NCI-H1694 (cell line): ENCODE measurements at places on chromosomes 4 and X.
A peak's percentile ranks its signal among the peaks of the same experiment; 100 is the strongest.

- peak; percentile 8 for DNase-seq
Measured at GRCh38 chrX:50081282-50081889, 119.4 kb downstream of the AKAP4 start.

DNA sequence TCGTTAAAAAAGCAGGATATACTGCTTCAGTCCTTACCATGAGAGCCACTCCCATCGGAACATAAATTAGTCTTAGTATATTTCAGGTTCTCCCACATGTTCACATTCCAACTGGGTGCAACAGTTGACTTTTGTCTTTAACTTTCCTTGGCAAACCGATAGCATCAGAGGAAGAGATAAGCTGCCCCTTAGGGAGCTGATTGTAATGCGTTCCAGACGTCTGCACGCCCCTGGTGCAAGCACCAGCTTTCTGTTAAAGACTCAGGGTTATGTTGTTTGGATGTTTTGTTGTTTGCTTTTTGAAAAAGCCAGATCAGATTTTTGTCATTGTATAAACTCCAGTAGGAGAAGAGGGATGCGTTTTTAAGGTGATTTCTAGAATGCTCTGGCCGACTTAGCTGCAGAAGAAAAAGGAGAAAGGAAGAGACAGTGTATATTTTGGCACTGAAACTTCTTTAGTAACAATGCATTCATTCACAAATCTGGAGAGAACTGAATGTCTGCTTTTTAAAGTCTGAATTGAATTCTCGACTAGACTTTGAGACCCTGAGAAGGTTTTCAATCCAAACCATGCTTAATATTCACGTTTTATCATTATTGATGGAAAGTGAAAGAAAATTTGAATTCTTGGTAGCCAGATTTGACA lies 160.9 kb downstream of the CBR4 start:
- no peak for DNase-seq

DNA sequence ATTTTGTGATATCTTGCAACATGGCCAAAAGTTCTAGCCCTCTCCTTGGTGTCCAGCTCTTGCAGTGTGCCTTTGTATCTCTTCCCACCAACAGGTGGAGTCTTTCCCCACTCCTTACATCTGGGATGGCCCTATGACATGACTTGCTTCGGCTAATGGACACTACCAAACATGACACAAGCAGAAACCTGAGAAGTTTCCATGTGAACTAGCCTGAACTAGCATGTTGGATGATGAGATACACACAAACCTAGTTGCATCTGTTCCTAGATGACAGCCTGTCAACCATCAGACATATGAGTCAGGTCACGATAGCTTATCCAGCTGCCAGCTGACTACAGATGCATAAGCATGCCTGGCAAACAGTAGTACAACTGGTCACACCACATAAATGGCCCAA lies 207.5 kb upstream of the FTHL17 start:
- DNase-seq, result no peak

- no peak for DNase-seq
Measured at GRCh38 chrX:18931972-18932371, 51.9 kb downstream of the PHKA2 start.

- no peak for DNase-seq
Measured at GRCh38 chr4:55733932-55734331, 85.7 kb upstream of the EXOC1L start.

DNA sequence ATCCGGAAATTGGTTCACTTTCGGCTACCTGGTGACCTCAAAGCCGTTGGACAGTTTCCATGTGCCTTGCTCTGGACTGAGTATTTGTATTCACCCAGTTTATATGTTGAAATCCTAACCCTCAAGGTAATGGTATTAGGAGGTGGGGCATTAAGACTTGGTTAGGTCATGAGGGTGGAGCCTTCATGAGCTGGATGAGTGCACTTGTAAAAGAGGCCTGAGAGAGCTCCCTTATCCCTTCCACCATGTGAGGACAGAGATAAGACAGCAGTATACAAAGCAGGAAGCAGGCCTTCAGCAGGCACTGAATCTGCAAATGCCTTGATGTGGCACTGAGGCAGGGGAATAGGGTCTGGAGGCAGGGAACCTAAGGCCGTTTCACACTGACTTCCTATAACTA lies 5.3 kb upstream of the OPHN1 start:
- no peak for DNase-seq

- DNase-seq, result no peak
Measured at GRCh38 chr4:2814627-2815270, 21.9 kb downstream of the SH3BP2 start.

GRCh38 chr4:93319041-93319440 lies 509.5 kb upstream of the ATOH1 start:
- DNase-seq, result no peak

DNA sequence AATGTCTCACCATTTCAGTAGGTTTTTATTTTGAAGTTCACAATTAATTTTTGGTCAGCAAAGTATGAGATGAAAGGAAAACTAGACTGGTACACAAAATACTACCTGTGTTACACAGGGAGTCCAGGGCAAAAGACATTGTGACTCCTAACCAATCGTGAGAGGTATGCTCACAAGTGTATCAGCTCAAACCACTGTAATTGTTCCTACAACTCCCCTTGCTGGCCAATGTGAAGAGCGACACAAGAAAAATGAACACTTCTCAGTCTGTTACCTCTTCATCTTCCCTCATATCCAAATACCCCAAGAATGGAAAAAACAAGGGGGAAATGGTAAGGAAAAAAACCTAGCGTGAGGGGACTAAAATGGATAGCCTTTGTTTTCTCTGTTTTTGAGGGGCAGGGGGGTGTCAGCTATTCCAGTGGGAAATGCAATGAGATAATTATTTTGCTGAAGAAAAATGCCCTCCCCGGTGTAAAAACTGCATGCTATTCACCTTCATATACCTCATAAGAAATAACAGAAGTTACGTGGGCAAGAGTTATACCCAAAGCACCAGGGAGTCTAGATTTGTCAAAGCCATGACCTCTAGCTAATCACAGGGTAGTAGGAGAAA lies 30.6 kb upstream of the NSUN7 start:
- DNase-seq, result no peak

GRCh38 chr4:95675623-95676022 lies 126.8 kb upstream of the UNC5C start:
- DNase-seq, result no peak

GRCh38 chr4:127623797-127624083 lies 9.0 kb upstream of the INTU start:
- DNase-seq, result no peak

DNA sequence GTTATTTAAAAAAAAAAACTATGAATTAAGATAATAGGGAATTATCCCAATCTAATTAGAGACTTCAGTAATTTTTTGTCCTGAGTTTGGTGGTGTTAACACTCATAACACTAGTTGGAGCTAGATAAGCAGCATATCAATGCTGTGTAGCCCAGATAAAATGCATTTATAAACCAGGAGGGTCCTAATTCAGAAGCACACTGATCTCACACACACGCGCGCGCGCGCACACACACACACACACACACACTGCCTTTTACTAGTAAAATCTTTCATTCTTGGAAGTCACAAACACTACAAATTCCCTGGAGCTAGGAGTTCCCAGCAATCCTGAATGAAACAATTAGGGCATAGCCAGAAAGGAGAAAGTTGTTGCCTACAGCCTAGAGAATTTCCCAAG lies 3.2 kb downstream of the UNC5C start:
- DNase-seq, result no peak

DNA sequence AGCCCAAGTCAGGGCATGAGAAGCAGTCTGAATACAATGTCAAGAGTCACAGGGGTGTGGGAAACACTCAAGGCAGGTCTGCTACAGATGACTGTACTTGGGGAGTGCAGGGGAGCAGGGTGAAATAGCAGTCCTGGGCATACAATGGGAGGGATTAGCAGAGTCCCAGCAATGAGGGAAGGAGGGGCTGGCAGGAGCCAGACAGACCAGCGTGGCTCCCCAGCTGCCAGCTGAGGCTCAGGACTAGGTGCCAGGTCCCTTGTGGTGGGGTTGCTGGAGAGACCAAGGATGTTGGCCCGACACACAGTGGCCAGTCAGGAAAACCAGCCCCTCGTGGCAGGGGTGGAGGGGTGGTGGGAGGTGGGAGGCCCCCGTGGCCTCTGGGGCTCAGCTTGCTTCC lies 86.6 kb downstream of the RTL5 start:
- DNase-seq, result no peak

DNA sequence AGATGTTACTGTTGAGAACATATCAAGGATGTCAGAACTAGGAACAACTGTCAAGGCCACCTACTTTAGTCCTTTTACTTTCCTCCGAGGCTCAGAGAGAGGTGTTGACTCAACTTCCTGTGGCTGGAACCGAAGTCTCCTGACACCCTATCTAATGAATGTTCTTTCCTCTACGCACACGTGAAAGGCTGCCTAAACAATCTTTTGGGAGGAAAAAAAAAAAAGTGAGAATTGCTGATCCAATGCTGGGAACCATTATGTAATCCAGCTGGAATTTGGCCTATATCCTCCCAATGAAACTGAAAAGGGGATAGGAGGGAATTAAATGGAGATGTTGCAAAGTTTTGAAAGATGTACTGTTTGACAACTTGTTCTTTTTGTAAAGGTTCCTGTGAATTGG lies 8.3 kb upstream of the MAP7D3 start:
- DNase-seq, result no peak

DNA sequence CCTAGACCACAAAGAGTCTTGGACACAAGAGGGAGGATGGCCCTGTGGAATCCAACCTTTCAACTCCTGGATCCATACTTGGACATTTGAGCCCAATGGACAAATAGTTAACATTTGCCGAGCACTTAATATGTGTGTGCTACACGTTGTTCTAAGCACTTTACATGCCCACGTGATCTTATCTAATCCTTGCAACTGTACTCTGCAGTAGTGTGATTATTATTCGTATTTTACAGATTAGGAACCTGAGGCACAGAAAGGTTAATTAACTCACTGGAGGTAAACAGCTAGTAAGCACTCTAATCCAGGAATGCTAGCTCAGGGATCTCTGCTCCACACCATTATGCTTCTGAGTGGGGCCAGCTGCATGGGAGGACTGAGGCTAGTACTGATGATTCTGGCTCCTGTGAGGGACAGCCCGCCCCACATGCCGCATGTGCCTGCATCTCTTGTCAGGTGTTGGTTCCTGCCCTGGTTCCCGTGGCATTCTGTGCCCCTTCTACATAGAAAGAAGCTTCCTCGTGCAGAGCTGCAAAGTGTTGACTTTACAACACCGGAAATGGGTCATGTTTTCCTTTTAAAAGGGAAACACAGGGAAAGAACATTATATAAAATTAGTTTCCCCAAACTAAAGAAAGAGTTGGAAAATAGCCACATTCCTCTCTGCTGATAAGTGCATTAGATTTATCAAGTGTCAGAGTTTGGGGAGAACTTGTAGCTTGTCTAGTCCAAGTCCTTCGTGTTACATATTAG lies 34.8 kb downstream of the PLAC1 start:
- DNase-seq, result no peak

- no peak for DNase-seq
Measured at GRCh38 chr4:25085671-25086070, 54.9 kb upstream of the LGI2 start.

GRCh38 chrX:43592597-43592996 lies 63.5 kb upstream of the MAOA start:
- DNase-seq, result no peak

DNA sequence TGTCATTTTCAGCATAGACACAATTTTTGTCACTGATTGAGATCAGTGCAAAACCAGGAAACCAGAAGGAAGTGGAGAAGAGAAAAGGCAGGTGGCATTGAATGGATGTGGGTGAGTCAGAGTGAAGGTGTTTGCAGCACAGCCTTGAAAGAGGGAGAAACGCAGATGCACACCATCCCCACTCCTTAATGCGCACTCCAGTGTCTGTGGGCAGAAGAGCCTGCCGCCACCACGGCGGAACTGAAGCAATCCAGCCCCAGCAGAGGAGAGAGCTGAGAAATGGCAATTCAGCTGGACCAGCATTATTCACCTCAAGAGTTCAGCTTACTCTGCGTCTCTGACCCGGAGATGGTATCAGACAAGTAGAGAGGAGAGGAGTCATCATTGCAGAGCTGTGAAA lies 393.1 kb upstream of the FRG1 start:
- DNase-seq, result no peak

- no peak for DNase-seq
Measured at GRCh38 chr4:53684136-53685130, 93.1 kb upstream of the LNX1 start.

DNA sequence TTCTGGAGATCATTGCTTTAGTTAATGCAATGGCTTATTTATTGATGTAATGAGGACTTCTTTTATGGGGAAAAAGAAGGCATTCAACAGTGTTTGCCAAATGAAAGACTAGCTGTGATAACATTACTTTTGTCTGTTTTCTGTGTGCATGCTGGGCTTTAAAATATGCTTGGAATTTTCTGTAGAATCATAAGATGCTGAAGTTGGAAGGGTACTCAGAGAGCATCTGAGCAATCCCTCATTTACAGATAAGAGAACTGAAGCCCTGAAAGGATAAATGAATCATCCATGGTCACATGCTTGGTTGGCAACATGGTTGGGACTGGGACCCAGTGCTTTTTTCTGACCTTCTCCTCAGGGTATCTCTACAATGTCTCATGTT lies 31.4 kb upstream of the PITX2 start:
- DNase-seq, result no peak

DNA sequence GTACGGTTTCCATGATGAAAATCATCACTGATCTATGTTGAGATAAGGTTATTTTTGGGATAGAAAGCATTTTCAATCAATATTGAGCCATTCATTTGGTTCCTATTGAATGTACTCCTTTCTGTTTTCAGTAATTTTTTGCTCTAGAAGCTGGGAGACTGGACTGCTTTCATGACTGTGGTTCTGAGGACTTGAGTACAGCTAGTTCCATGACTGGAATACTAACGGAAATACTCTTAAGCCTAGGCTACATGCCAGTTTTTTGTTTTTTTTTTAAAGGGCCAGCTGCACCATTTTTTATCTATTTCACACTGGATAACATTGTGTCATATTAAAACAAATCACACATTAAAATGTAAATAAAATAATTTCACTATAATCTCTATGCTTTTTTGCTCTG lies 16.7 kb downstream of the PRR32 start:
- DNase-seq, result no peak

DNA sequence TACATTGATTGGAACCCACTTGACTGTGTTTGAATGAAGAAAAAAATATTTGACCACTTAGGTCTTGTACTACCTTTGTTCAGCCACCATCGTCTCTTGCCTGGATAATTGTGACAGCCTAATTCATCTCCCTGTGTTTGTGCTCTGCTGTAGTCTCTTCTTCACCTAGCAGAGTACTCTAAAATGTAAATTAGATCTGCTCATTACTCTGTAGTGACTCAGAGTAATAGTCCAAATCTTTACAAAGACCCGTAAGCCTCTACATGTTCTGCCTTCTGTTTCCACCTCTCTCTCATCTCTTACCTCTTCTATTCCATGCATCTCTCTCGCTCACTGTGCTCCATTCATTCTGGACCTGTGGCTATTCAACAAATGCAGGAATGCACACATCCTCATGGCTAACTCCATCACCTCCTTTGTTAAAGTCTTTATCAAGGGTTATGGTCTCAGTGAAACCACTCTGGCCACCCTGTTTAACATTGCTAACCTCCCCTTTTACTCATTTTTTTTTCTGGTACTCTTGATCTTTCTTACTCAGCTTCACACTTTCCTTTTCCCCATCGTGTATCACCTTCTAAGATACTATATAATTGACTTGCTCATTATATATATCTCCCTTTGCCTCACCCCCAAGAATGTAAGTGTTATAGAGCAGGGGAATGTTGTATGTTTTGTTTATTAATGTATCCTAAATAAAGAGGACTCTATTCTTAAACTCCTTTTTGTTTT lies 98.4 kb downstream of the STIM2 start:
- no peak for DNase-seq
